ENCODE measurements at places on chromosomes 4 and X.

DNA sequence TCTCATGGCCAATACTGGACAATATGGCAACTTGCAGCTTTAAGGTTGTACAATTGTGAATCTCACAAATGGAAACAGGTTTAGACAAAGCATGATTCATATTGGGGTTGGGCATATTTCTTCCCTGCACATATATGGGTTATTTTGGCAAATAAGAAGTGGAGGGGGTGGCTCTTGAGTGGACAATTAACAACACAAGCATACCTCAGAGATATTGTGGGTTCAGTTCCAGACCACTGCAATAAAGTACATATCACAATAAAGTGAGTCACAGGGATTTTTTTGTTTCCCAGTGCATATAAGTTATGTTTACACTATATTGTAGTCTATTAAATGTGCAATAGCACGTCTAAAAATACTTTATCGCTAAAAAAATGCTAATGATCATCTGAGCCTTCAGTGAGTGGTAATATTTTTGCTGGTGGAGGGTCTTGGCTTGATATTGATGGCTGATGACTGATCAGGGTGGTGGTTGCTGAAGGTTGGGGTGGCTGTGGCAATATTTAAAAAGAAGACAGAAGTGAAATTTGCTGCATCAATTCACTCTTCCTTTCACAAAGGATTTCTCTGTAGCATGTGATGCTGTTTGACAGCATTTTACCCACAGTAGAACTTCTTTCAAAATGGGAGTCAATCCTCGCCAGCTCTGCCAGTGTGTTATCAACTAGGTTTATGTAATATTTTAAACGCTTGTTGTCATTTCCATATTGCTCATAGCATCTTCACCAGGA lies 50.5 kb upstream of the OGT start:
- DNase-seq: no peak

GRCh38 chr4:73703320-73703719 lies 37.0 kb upstream of the CXCL8 start:
- DNase-seq: no peak

DNA sequence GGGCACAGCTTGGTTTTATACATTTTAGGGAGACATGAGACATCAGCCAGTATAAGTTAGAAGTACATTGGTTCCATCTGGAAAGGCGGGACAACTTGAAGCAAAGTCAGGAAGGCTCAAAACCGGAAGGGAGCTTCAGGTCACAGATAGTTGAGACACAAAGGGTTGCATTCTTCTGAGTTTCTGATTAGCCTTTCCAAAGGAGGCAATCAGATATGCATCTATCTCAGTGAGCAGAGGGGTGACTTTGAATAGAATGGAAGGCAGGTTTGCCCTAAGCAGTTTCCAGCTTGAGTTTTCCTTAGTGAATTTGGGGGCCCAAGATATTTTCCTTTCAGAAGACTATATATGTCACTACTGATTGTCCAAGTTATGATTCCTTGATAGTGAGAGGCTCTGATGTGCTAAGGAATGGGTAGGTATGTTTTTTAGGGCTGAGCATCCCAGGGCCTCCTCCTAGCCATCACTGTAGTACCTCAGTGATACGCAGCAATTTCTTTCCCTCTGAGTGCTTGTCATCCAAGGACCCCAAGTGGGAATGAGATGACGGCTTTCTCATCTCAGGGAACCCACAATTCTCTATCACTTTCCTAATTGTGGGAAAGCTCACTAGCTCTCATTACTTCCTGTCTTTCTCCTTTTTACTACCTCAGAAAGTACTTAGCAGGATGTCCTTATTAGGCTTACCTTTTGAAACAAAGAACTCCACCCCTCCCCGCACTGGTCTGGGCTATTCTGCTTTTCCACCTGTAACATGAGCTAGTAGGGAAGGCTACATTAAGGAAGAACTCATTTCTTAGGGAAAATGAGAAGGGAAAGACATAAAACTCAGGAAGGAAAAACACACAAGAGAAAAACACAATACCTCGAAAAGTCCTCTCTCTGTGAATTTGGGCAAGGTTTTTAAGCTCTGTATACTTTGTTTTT lies 632.7 kb downstream of the RAPGEF2 start:
- no peak for DNase-seq

DNA sequence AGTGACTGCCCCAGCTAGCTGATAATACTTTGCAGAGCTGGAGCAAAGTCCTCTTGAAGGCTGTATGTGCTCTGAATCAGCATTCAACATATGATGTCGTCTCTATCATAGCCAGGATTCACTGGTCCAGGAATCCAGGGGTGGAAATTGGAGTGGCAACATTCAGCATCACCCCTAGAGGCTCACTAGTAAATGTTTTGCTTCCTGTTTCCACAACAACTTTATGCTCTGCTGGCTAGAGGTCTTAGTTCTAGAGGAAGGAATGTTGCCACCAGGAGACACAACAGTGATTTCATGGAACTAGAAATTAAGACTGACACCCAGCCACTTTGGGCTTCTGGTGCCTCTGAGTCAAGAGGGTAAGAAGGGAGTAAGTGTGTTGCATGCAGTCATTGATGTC lies 11.3 kb downstream of the MAGEA1 start:
- no peak for DNase-seq

DNA sequence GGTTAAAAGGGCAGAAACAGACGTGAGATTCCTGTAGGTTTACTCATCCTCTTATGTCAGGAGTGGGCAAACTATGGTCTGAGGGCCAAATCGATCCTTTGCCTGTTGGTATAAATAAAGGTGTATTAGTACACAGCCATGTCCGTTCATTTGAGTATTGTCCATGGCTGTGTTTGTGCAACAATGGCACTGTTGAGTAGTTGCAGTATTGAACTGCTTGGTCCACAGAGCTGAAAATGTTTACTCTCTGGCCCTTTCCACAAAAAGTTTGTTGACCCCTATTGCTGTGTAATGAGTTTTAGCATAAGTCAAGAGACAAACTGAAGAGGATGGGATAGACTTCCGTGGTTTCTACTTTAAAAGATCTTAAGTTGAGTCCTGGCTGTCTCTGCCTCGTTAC lies 59.0 kb upstream of the MID1 start:
- no peak for DNase-seq

GRCh38 chr4:88533937-88534750 lies 10.6 kb upstream of the PYURF start:
- no peak for DNase-seq
